Dorsolateral prefrontal cortex (tissue), 122 donors: ENCODE measurements at places on chromosomes 16 and 17. TPM values are rescaled to one million over a fixed set of nuclear protein-coding genes. Genes with fewer than 3 reads are reported as not detected.

DNA sequence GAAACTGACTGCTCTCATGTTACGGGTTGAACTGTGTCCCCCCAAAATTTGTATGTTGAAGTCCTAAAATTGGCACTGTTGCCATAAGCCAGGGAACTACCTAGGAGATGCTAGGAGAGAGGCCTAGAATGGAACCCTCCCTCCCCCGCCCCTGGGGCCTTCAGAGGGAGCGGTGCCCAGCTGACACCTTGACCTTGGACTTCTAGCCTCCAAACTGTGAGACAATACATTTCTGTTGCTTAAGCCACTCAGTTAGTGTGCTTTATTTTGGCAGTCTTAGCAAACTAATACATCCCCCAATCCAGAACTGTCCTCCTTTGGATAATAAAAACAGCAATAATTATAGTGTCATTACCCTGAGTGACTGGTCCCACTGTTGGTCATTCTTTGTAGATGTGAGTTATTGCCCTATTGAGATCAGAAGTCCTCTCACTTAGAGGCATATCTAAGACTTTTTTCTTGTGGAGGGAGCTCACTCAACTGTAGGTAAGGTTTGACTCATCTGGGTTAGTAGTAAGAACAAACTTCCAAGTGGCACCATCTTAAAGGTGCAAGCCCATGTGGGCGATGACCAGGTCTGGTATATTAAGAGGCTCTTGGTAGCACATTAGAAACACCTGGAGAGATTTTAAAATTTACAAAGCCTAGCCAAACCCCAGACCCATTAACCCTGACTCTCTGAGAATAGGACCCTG is 93.0 kb upstream of the HLF start:
- no peak for DNase-seq

- no peak for DNase-seq
These were observed 52.6 kb upstream of the MAP3K14 start for GRCh38 chr17:45369421-45369820.

Gene ATF7IP2
- 25.5 TPM for total RNA-seq

DNA sequence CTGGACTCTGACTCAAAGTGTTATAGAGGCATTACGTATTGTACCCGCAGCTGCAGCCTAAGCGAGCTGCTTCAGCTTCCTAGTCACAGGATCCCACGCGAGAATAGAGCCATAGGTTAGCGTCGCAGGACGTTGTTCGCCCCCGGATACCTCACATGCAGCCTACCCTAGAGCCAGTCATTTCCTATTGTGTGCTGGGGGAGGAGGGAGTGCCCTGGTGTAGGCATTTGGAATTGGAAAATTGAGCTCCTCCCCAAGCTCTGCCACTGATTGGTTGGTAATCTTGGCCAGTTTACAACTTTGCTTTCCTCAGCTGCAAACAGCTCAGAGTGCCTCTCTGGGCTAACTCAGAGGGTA is 530 bp downstream of the NAA60 start:
- DNase-seq, result no peak

- DNase-seq, result no peak
These were observed 853.2 kb upstream of the SOX9 start for GRCh38 chr17:71267668-71268067.

Gene CES3
- 7.8 TPM for total RNA-seq

DNA sequence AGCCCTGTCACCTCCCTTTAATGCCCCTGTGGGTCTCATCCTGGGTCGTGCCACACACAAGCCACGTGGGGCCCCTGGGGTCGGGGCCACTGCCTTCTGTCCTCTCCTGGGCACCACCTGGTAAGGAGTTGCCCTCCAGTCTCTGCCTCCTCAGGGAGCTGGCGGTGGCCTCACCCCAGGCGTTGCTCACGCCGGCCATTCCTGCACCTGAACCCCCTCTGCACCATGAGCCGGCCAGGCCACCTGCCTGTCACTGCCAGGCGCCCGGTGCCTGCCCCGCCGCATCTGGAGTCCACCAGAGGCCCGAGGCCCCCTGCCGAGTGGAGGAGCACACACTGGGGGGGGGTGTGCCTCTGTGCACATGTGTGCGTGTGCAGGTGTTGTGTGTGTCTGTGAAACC is 10.4 kb downstream of the NHERF2 start:
- no peak for DNase-seq

- DNase-seq, result no peak
These were observed 146.5 kb upstream of the PLCG2 start for GRCh38 chr16:81632392-81633146.

- DNase-seq, result no peak
These were observed 86.8 kb upstream of the SOX9 start for GRCh38 chr17:72034000-72034399.

Gene HOXB9
- total RNA-seq, result not detected

Gene MT1G
- total RNA-seq, result 104 TPM

DNA sequence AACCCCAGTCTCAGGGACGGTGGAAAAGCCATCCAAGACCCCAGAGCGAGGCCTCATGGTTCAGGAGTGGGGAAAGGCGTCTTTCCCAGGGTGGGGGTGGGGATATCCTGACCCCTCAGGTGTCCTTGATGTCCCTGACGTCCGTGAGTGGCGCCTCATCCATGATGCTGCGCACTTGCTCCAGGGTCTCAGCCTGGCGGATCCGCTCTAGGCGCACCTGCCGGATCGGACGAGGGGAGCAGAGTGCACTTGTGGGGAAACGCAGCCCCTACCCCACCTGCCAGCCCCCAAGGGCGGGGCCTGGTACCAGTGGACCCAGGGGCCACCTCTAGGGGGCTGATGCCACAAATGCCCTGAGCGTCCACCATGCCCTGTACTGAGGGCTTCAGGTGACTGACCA is 20.2 kb downstream of the RABEP2 start:
- no peak for DNase-seq

DNA sequence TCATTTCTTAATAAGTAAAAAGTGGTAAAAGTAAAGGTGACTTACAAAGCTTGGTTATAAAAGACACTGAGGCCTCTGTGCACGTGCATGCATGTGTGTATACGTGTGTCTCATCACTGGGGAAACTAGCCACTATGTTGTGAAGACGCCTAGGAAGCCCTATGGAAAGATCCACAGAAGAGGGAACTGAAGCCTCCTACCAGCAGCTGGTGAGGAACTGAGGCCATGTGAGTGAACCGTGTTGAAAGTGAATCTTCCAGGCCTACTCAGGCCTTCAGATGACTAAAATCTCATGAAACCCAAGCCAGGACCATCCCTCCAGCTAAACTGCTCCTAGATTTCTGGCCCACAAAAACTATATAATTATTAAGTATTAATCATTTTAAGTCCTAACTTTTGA is 23.7 kb downstream of the PHLPP2 start:
- no peak for DNase-seq

- DNase-seq, result no peak
These were observed 62.4 kb downstream of the CNGB1 start for GRCh38 chr16:57908409-57908987.

Gene DNAJA2
- total RNA-seq, result 75.5 TPM

GRCh38 chr16:49127103-49127502 is 154.5 kb downstream of the CBLN1 start:
- no peak for DNase-seq

GRCh38 chr17:62663304-62663703 is 35.8 kb downstream of the MRC2 start:
- no peak for DNase-seq

- no peak for DNase-seq
These were observed 6.7 kb downstream of the NR1D1 start for GRCh38 chr17:40093580-40094201.

DNA sequence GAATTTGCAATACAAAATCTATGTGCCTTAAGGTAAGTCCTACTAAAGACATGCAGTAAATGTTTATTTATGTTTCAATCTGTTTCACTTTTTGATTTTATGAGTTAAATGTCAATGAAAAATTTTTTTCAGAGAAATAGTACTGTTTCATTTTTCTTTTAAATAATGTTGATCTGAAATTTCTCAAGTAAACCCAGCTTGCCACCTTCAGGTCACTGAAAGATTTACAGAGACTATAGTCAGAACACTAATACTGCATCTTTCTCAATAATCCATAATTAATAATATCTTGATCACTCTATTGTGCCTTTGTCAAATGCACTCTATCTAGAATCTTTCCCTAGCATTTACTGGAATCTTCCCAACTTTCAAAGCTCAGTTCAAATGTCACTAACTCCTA is 6.5 kb upstream of the DHX40 start:
- no peak for DNase-seq

- no peak for DNase-seq
These were observed 135.8 kb downstream of the FOXL1 start for GRCh38 chr16:86714166-86714565.

Gene MT4
- total RNA-seq, result not detected

Gene SYNGR3
- total RNA-seq, result 146 TPM

GRCh38 chr17:38460716-38461630 is 32.7 kb downstream of the ARHGAP23 start:
- no peak for DNase-seq

DNA sequence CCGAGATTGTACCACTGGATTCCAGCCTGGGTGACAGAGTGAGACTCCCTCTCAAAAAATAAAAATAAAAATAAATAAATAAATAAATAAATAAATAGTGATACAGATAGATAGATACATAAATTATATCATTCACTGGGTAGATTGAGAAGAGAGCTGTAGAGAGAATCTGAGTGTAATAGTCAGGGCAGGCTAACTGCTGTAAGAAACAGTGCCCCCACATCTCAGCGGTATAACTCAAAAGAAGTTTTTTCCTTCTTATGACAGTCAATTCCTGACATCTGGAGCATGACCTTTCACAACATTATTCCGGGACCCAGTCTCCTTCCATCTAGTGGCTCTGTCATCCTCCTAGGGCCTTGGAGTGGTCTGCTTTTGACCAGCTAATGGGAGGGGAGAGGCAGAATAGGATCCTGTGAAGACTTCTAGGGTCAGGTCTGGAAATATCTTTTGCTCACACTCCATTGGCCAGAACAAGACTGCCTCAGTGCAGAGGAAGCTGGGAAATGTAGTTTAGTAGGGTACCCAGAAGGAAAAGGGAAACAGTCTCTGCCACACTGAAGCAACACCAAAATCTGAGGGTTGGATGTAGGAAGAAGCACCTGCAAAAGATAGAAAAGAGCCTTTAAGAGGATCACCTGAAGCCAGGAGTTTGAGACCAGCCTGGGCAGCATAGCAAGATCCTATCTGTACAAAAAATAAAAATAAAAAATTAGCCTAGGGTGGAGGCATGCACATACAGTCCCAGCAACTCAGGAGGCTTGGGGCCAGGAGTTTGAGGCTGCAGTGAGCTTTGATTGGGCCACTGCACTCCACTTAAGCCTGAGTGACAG is 3.0 kb upstream of the QPRT start:
- no peak for DNase-seq

GRCh38 chr17:73365301-73365874 is 53.6 kb upstream of the CDC42EP4 start:
- no peak for DNase-seq

DNA sequence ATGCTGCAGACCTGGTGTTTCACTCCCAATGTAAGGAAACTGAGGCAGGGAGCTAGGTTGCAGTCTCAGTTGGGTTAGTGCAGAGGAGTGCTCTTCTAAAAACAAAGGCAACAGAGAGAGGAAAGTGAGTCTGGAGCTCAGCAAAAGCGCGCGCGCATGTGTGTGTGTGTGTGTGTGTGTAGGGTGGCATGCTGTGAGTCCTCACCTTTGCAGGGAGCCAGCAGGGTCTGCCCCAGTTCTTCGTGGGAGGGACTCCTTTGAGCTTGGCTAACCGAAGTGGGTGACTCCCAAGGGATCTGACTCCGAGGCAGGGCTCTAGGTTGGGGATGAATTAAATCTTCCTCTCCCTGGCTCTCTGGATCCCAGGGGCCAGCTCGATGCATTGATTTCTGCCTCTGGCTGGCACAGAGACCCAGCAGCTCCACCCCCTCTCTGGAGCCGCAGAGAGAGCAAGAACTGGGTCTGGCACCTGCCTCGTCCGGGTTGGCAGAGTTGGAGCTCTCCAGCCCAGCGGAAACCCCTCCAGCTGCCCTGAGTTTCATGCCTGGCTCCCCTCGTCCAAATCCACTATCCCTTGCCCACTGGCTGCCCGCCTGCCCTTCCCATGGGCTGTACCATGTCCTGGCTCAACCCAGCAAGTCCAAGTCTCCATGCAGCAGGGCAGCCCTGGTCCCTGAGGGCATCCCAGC is 1.3 kb upstream of the BTBD17 start:
- DNase-seq, result peak; percentile 47
